ENCODE measurements at places on chromosomes 5 and 9.

- no peak for DNase-seq
Observed at GRCh38 chr5:144712090-144712489, 541.4 kb downstream of the KCTD16 start.

DNA sequence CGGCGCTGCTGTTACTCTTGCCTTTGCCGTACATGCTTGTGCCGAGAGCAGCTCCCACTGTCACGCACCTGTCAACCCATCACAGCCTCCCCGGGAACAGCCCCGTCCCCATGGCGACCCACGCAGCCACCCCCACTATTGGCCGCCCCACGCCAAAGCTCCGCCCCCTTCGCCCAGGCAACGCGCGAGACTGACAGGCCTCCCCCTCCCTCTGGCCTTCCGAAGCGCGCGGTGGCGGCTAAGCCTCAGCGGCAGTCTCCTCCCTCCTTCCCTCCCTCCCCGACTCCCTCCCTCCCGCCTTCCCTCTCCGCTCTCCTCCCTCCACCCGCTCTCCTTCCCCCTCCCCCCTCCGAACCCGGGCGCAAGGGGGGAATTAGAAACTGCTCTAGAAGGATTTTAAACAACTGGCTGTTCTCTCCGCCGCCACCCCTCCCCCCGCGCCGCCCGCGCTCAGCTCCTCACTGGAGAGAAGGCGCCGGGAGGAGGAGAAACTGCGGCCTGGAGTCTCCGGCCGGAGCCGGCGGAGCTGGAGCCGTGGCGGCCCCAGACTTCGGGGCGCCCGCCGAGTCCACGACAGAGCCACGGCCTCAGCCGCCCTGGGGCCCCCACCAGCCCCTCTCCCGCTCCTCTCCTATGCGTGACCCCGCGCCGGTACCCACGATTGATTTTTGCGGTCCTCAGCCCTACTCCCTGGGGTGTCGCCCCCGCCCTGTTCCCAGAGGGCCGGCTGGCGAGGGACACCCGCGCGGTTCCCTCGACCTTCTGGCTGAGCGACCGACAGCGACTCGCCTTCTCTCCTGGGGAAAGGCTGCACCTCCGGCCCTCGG is at the start of gene SSBP2:
TSS of gene SSBP2 (minus strand) at position 89 of the 827 bp plus-strand sequence. CDS start at position 34, 55 bp downstream.
- peak; percentile 100 for DNase-seq

DNA sequence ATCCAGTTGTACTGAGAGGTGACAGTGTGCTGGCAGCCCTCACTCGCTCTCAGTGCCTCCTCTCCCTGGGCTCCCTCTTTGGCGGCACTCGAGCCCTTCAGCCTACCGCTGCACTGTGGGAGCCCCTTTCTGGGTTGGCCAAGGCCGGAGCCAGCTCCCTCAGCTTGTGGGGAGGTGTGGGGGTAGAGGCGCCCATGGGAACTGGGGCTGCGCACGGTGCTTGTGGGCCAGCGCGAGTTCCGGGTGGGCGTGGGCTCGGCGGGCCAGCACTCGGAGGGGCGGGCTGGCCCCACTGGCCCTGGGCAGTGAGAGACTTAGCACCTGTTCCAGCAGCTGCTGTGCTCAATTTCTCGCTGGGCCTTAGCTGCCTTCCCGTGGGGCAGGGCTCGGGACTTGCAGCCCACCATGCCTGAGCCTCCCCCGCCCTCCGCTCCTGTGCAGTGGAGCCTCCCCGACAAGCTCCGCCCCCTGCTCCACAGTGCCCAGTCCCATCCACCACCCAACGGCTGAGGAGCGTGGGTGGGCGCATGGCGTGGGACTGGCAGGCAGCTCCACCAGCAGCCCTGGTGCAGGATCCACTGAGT is 342.2 kb upstream of the ZNF608 start:
- DNase-seq: no peak

DNA sequence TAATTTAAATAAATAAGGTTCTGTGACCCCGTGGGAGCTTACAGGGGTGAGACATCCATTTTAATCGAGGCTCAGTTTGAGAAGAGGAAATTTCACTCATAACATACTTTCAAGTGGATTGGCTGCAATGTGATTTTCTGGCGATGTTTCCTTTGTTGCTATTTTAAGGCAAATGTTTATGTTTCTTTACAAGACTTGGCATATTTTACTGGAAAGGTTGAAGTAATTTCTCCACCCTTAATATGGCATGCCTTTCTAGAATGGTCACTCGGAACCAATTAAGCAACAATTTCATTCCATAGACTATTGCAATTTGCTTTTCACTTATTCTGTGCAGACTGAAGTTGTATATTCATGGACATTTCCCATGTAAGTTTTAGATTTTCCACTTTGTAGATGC is 438.0 kb upstream of the WWC1 start:
- DNase-seq: no peak

GRCh38 chr5:116864157-116864837 is 289.7 kb upstream of the SEMA6A start:
- no peak for DNase-seq

- no peak for DNase-seq
Observed at GRCh38 chr5:14760548-14761002, 96.1 kb downstream of the OTULIN start.

DNA sequence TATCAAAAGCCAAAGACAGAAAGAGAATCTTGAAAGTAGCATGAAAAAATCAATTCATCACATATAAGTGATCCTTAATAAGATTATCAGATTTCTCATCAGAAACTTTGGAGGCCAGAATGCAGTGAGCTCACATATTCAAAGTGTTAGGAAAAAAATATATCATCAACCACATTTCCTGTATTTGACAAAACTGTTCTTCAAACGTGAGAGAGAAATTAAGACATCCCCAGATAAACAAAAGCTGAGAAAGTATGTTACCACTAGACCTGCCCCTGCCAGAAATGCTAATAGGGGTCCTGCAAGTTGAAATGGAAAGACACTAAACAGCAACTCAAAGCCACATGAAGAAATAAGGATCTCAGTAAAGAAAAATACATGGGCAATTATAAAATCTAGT is 29.9 kb downstream of the HACD4 start:
- no peak for DNase-seq

GRCh38 chr5:121850272-121850671 is 1.4 kb upstream of the FTMT start:
- no peak for DNase-seq

DNA sequence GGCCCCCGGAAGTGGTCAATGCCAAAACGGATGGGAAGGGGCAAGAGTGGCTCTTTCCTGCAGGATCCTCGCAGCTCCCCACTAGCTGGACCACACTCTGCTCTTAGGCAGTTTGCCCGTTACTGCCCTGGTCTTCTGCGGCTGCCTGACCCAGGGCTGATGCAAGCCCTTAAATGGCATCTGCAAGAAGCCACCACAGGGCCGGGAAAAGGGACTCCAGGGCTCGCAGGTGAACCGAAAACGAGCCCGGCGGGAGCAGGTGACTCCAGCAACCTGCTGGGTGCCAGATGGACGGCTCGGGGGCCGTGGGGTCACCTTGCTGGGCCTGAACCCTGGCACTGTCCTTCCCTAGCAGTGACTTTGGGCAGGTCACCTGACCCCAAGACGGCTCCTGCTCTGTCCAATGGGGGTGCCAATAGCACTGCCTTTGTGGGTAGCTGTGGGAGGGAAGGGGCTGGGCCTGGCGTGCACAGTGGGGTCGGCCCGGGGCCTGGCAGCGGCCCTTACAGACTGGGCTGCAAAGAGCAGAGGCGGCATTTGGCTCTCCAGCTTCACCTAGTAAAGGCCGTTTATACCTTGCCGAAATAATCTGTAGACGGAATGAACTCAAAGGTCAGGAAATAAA is 1.3 kb downstream of the TMEM250 start:
- DNase-seq: no peak

GRCh38 chr5:94024101-94024500 is 282.7 kb upstream of the POU5F2 start:
- no peak for DNase-seq
